H9 (cell line): ENCODE measurements at places on chromosomes 1 and 21.
A peak's percentile ranks its signal among the peaks of the same experiment; 100 is the strongest.

GRCh38 chr1:181497870-181498269 is 14.6 kb downstream of the CACNA1E start:
- DNase-seq: no peak

GRCh38 chr1:227459977-227460376 is 103.4 kb upstream of the ZNF678 start:
- no peak for DNase-seq

GRCh38 chr1:156025876-156026275 is 5.1 kb upstream of the SSR2 start:
- peak; percentile 85 for DNase-seq

GRCh38 chr1:89884718-89885596 is 64.1 kb downstream of the LRRC8D start:
- DNase-seq: no peak

- no peak for DNase-seq
These were observed 25.3 kb upstream of the CR2 start for GRCh38 chr1:207428783-207429182.

- DNase-seq: no peak
These were observed 219.8 kb upstream of the PRMT6 start for GRCh38 chr1:106836708-106837107.

GRCh38 chr21:43020771-43021170 is 46.4 kb downstream of the PKNOX1 start:
- no peak for DNase-seq

GRCh38 chr21:31781737-31782136 is 49.8 kb upstream of the SCAF4 start:
- DNase-seq: no peak

- DNase-seq: no peak
These were observed 1.7 kb upstream of the TESK2 start for GRCh38 chr1:45492691-45493090.

- DNase-seq: no peak
These were observed at the start of gene GJA8 for GRCh38 chr1:147902253-147902845. Gene GJA8 (plus strand): TSS chr1:147902795. CDS start chr1:147907956, 5,161 bp downstream.

- no peak for DNase-seq
These were observed 11.5 kb downstream of the RRAGC start for GRCh38 chr1:38848071-38848470.

DNA sequence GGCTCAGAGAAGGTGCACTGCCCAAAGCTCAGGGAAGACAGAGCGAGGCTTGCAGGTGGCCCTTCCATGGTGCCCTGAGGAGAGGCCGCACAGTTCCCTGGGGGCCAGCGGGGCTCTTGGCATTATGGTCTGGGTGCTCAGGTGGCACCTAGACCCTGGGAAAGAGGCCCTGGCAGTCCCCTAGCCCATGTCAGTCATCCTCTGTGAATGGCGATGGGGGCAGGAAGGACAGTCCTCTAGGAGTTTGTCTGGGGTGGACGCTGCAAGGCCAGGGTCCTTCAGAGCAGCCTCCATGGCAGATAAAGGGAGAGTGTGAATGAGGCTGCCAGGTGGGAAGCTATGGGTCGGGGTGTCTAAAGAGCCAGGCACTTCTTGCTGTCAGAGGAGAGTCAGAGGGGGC is 345.9 kb upstream of the VAMP3 start:
- no peak for DNase-seq

GRCh38 chr1:99975529-99975928 is 5.7 kb downstream of the SLC35A3 start:
- no peak for DNase-seq

DNA sequence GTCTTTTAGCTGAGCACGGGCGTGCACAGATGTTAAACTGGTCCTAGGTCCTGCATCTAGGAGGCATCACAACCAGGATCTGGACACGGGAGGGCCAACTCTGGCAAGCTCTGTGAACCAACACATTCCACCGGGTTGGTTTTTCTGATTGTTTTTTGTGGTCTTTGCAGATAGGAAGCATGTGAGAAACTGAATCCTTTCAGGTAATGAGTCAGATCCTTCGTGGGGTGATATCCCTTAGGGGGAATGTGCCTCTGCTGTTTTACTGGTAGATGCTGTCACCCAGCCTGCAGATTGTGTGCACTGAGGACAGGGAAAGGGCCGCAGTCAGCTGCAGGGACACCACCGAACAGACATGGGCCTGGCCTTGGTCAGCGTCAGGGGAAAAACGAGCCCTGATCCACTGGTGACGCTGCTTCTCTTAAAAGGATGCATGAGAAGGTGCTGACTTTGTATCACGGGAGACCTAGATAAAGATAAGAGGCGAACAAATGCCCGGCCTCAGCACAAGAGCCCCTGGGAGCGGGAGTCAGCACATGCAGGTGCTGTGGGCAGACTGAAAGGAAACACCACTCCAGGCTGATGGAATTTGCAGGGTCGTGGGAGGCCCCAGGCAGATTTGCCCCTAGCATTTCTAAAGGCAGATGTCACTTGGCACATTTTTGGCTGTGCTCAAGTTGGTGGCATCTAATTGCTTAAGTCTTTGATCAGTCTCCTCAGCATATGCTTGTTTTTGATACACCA is 51.1 kb downstream of the DOP1B start:
- no peak for DNase-seq

DNA sequence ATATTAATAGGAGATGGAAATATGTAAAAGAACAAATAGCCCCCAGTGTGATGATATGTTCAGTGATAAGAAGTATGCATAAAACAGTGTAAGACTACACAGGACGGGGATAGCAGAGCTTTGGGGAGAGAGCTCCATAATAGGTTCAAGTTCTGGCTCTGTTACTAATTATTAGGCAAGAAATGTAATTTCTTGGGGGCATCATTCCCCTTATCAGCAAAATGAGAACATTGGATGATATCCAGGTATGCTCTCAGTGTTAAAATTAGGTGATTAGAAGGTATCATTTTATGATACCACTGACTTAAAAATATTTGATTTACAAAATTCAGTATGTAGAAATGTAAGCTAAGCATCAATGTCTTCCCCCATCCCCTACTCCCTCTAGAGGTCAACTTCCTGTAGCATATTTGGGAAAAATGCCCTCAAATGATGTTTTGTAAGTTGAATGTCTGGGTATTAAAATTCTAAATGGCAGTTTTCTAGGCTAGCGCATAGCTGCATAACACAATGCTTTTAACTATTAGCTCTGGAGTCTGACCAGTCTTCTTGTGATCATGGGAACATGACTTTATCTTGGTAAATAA is 585.7 kb upstream of the CAMK1G start:
- no peak for DNase-seq

DNA sequence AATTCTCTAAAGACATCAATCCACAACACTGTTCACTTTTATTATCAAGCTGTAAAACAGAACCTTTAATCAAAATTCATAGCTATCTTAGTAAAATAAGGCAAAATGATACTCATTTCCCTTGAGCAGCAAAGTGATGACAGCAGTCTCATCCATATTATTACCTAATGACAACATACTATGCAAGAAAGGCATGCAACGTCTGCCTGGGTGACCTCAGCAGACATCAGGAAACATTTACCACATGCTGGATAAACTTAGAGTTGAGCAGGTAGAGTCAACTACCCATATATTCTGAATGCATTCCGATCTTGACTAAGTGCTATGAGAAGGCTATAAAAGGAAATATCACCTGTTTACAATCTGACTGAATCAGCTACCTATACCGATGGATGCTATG is 145.1 kb downstream of the SIPA1L2 start:
- DNase-seq: no peak

DNA sequence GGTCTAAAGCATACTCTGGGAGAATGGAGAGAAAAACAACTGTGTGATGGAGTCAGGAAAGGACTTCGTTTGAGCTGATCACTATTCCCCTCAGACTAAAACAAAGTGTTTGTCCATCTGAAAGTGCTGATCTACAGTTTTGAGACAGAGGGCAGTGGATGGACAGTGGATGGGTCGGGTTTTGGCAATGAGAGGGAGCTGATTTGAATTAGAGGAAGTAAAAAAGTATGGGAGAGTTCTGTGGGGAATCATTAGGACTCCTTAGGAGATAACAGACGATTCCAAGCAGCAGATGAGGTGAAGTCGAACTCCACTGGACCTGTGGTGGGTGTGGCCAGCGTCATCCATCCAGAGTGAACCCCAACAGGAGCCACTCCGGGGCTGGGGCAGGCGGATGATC is 62.3 kb downstream of the PTGS2 start:
- no peak for DNase-seq

- no peak for DNase-seq
These were observed 373.5 kb downstream of the RRAGC start for GRCh38 chr1:38486085-38486484.

GRCh38 chr1:168116327-168116799 is 20.4 kb downstream of the GPR161 start:
- no peak for DNase-seq

DNA sequence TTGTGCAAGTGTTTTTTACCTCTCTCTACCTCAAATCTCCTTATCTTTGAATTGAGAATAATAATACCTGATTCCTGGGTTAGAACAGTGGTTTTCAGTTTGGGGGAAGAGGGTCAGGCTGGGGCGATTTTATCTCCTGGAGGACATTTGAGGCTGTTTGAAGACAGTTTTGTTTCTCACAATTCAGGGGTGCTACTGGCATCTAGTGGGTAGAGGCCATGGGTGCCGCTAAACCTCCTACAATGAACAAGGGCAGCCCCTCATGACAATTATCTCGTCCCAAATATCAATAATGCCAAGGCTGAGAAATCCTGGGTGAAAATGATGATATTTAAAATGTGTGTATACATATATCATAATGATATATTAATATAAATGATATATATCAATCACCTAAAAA is 139.1 kb upstream of the USH2A start:
- no peak for DNase-seq
